Foreskin fibroblast (primary cell): ENCODE measurements at places on chromosomes 12 and 14.

DNA sequence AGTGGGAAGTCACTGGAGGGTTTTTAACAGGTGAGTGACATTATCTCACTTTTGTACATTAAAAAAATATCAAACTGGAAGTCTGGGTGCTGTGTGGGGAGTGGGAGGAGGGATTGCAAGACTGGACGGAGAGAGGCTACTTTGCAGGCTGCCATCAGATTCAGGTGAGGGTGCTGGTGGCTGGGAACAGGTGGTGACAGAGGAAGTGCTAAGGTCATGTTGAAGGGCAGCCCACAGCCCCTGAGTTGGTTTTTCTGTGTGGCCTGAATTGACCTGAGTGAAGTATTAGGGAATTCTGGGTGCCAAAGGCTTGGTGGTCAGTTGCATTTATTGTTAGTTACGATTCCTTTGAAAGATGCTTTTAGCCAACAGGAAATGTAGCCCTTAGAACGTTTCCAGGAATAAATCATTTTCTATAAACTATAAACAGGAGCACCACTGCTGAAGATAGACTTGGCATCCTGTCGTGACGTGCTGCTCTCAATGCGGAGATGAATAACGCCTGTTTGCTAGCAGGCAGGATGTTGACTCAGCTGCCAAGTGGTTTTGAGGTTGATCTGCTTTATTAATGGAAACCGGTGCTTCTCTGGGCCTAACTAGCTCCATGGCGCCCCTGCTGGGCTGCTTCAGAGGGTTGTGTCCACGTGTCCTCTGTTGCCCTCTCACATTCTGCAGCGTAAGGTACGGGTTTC, 707.5 kb upstream of the TMEM132C start:
- DNase-seq = peak; percentile 96

DNA sequence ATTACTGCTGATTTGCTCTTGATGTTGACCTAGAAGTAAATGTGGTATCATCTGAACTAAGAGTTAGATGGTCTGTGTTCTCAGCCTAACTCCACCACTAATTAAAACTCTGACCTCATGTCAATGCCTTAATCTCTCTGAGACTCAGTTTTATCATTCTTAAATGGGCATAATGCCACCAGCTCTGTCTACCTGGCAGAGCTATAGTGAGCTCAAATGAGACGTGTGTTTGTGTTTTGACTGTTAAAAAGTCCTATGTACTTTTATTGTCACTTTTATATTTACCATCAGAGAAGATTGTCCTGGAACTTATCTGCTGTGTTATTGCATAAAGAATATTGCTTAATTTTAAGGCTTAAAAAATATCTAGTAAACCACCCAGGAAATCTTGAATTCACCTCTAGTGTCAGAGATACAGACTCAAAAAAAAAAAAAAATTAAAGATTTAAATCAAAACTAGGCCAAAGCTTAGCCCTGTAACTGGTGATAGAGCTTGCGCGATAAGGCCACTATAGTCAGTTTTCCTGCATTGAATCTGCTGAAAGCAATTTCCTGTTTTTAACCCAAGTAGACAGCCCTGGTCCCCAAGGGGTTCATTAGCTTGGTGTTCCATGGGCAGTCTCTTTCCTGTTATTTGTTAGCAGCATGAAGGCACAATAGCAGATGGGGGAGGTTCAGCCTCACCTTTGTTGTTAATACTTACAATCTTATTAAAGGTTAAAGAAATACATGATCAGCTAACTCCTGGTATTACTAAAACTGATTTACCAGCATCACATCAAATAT, 261.8 kb downstream of the ATP23 start:
- no peak for DNase-seq

GRCh38 chr14:100030452-100031153, 34.6 kb upstream of the EVL start:
- peak; percentile 88 for DNase-seq

DNA sequence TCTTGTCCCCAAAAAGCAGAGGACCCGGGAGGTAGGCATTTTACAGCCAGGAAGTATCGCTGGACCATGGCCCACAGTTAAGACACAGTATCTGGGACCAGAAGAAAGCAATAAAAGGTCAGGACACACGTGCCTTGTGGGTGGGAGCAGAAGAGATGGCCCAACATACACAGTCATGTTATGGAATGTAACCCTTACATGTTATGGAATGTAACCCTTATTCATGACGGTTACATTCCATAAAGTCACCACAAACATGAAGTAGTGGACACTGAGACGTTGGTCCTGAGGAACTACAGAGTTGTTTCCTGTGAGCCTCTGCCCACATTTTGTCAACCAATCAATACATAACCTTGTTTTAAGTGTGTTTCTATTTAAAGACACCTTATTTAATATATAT, 285.6 kb upstream of the FKBP4 start:
- peak; percentile 4 for DNase-seq

- no peak for DNase-seq
Observed at GRCh38 chr14:100882026-100882967, 21.2 kb downstream of the RTL1 start.

DNA sequence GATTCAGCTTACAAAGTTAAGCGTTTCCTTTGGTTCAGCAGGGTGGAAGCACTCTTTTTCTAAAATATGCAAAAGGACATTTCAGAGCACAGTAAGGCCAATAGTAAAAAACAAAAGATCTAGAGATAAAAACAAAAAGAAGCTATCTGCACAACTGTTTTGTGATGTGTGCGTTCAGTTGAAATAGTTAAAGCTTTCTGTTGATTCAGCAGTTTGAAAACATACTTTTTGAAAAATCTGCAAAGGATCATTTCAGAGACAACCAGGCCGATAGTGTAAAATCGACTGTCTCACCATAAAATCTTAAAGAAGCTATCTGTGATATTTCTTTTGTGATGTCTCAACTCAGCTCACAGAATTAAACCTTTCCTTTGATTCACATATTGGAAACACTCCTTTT, 300.0 kb upstream of the ALG10B start:
- DNase-seq = no peak

GRCh38 chr12:10661338-10661737, 12.5 kb downstream of the STYK1 start:
- DNase-seq = peak; percentile 71

DNA sequence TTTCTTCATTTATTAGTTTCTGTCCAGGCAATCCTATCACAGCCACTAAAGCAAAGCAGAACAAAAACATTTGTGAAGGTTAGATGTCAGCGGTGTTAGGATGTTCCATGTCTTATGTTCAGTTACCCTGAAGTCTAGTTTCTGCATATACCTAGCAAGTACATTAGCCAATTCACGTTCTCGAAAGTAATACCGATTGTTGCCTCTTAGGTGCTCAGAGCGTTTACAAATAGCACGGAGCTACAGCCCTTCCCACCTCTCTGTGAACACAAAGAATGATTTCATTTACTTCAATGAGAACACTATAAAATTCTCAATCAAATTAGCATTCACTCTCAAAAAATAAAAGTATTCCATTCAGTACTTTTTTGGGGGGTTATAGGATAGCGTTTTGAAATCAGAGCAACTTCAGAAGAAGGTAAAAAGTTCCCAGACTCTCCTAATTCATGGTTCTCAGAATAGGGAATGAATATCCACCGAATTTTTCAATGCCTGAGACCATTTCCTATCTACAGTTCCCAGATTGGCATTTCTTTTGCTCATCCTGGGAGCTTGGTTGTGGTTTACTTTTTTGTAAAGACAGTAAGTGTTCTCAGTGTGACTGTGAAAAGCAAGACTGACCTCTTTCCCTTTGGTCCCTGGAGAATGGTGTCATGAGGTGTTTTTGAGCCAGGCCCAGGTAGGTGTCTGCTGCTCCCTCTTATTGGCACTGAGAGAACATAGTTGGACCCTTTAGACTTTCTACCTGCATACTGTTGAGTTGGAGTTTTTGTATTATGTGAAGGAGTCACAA, 488.0 kb upstream of the RGS6 start:
- DNase-seq = no peak

DNA sequence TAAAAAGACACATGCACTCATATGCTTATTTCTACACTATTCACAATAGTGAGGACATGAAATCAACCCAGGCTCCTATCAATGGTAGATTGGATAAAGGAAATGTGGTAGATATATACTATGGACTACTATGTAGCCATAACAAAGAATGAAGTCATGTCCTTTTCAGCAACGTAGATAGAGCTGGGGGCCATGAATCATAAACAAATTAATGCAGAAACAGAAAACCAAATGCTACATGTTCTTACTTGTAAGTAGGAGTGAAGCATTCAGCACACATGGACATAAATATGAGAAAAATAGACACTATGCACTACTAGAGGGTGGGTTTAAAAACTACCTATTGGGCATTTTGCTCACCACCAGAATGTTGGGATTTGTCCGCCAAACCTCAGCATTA, 278.0 kb upstream of the MIS18BP1 start:
- DNase-seq = no peak

DNA sequence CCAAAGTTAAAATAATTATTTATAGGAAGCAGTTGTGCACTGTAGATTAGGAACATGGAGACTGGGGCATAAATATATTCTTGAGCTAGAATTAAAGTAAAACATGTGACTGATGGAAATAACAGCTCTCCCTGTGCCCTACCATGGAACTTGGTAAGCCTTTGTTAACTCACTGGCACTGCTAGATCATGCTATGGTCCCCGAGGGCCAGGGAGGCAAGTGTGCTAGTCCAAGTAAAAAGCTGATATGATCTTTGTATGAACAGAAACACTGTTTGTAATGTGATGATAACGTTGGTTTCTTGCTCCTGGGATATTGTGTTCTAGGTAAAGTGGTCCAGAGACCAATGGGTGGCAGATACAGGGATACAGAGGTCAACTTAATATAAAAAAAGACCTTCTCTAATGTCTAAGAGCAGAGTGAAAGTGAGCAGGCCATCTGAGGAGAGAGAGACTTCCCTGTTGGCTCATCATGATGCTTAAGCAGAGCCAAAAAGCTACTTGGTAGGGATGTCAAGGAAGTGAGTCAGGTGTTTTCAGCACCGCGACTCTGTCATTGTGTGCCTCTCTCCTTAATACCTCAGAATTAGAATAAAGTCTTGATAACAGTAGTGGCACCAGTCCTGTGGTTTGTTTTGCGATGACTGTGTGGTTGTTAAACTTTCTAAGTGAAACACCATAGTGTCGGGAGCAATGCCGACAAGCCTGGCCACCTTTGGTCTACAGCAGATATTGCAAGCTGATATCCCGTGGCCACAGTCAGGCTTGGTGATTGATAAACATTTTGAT, 27.6 kb downstream of the BICD1 start:
- DNase-seq = peak; percentile 54

GRCh38 chr12:68977335-68977734, 44.4 kb upstream of the CPM start:
- no peak for DNase-seq

- no peak for DNase-seq
Observed at GRCh38 chr14:49056021-49056420, 530.2 kb downstream of the RPS29 start.
